Activated CD8-positive, alpha-beta T cell treated with anti-CD3 and anti-CD28 coated beads for 36 hours (primary cell): ENCODE measurements at places on chromosomes 2 and 18. TPM values are rescaled to one million over a fixed set of nuclear protein-coding genes. Genes with fewer than 3 reads are reported as not detected.
A peak's percentile ranks its signal among the peaks of the same experiment; 100 is the strongest.

- DNase-seq = peak; percentile 52
- peaks cover 6% of the 10 kb centered on the region for H3K36me3 ChIP-seq
- peaks cover 47% of the 10 kb centered on the region for H3K4me1 ChIP-seq
- peaks cover 2% of the 10 kb centered on the region for H3K27me3 ChIP-seq
These were observed 52.5 kb downstream of the SETBP1 start for GRCh38 chr18:44733069-44733753.

- H3K27me3 ChIP-seq = peaks cover 4% of the 10 kb centered on the region
- no peak overlapping the region for H3K4me3 ChIP-seq
- no peak overlapping the region for H3K27ac ChIP-seq
- DNase-seq = no peak
- no peaks in the 10 kb centered on the region for H3K36me3 ChIP-seq
- H3K4me1 ChIP-seq = no peaks in the 10 kb centered on the region
These were observed 181.0 kb downstream of the C1D start for GRCh38 chr2:67881816-67882215.

DNA sequence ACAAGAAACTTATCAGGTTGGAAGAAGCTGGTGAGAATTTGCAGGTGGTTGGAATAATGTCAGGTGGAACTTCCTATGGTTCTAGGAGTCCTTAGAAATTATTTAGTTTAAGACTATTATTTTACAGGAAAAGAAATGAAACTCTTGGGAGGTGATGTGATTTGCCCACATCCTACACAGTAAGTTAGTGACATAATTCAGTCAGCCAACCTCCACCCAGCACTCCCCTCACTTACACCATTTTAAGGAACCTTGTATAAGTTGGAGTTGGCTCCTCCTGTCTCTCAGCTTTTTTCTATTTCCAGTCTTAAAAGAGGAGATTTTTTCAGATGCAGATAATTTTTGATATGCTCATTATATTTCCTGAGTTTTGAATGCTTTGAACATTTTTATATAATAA is 86.4 kb downstream of the SKA1 start:
- no peak for DNase-seq
- no peaks in the 10 kb centered on the region for H3K27me3 ChIP-seq
- H3K27ac ChIP-seq = no peak overlapping the region
- no peak overlapping the region for H3K4me3 ChIP-seq
- no peaks in the 10 kb centered on the region for H3K4me1 ChIP-seq

GRCh38 chr18:13826209-13826608 is 2.3 kb downstream of the MC5R start:
- no peak overlapping the region for H3K27ac ChIP-seq
- H3K4me1 ChIP-seq = peaks cover 2% of the 10 kb centered on the region
- H3K36me3 ChIP-seq = no peaks in the 10 kb centered on the region
- H3K27me3 ChIP-seq = peaks cover 31% of the 10 kb centered on the region
- no peak overlapping the region for H3K4me3 ChIP-seq

Gene POTEJ
- not detected for total RNA-seq

Gene EVX2
- total RNA-seq = not detected

Gene SCN2A
- not detected for total RNA-seq

Gene SLC23A3
- total RNA-seq = 1.1 TPM

Gene AUP1
- total RNA-seq = 90.8 TPM
